ENCODE measurements at places on chromosomes 7 and 10. TPM values are rescaled to one million over a fixed set of nuclear protein-coding genes. Genes with fewer than 3 reads are reported as not detected.
A peak's percentile ranks its signal among the peaks of the same experiment; 100 is the strongest.

The GRM3 gene
- not detected for total RNA-seq

The ACTR3C gene
- total RNA-seq: 5.2 TPM

The ANKRD7 gene
- 0.65 TPM for total RNA-seq

The SPDYE9 gene
- not detected for total RNA-seq

The EPDR1 gene
- 39.0 TPM for total RNA-seq

GRCh38 chr10:24966962-24967481 lies 14.6 kb upstream of the PRTFDC1 start:
- DNase-seq: no peak
- no peaks in the 10 kb centered on the region for H3K27me3 ChIP-seq
- no peak overlapping the region for H3K27ac ChIP-seq
- no peaks in the 10 kb centered on the region for H3K4me1 ChIP-seq

DNA sequence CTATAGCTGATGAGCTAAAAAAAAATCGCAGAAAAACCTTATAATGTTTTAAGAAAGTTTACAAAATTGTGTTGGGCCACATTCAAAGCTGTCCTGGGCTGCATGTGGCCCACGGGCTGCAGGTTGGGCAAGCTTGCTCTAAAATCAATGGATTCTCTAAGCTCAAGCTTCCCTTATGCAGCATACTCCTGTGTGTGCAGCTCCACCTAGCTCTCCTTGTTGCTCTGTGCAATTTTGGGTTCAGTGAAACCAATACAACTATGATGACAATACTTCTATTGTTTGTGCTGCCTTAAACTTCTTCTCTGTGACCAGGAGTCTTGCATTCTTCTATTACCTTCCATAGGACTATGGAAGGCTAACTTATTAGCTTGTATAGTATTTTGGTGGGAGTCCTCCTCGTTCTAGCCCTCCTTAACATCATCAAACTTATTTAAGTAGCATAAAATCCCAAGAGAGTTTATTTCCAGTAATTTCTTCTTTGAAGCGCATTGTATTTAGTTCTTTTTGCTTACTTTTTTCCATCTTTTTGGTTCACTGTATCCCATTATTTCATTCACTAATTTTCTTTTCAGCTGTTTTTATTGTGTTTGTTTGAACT lies 170.9 kb upstream of the SMIM30 start:
- no peaks in the 10 kb centered on the region for H3K4me1 ChIP-seq
- no peak overlapping the region for H3K4me3 ChIP-seq

DNA sequence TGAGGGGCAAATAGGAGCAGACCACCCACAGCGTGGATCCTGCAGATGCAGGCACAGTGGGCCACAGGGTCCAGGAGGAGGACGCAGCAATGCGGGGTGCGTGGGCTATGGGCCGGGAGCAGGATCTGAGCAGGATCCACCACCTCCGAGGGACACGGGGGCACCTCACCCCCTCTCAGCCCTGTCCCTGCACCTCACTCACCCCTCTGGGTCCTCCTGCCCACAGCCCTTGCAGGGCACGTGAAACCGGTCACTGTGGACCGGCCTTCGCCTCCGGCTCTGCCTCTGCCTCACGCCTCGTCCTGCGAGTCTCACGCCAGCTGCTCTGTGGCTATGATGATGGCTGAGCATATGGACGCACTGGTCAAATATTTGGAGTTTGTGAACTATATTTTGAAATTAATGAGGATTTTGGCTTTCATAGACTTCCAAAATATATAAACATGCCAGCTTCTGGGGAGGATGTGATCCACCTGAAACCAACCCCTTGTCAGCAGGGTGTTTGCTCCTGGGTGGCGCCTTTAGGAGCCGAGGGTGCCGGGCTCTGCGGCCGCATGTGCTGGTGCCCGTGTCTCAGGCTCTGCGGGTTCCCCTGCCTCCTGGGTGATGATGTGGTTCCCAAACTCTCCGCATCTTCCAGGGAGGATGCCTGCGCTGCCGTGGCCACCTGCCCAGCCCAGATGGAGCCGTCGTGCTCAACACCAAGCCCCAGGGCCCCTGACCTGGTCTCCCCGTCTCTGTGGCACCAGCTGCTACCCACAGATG lies 11.3 kb upstream of the ADGRA1 start:
- H3K27me3 ChIP-seq: no peaks in the 10 kb centered on the region
- H3K4me1 ChIP-seq: no peaks in the 10 kb centered on the region
- no peak for DNase-seq
- H3K36me3 ChIP-seq: no peaks in the 10 kb centered on the region
- no peak overlapping the region for H3K4me3 ChIP-seq

DNA sequence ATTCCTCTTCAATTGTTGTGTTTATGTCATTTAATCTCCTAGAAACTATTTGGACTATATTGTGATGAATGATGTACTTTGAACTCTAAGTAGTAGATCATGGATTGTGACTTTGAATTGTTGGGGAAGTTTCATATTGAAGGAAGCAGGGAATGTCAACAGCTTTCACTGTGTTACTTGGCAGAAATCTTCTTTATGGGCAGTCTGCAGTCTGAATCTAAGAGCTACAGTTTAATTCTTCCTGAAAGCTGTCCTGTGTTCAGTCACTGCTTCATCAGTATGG lies 91.6 kb downstream of the PPP1R9A start:
- H3K36me3 ChIP-seq: no peaks in the 10 kb centered on the region
- no peaks in the 10 kb centered on the region for H3K4me1 ChIP-seq
- no peak for DNase-seq
- no peak overlapping the region for H3K4me3 ChIP-seq
- H3K27ac ChIP-seq: no peak overlapping the region

- no peaks in the 10 kb centered on the region for H3K4me1 ChIP-seq
- no peaks in the 10 kb centered on the region for H3K27me3 ChIP-seq
- DNase-seq: no peak
- no peaks in the 10 kb centered on the region for H3K36me3 ChIP-seq
- no peak overlapping the region for H3K4me3 ChIP-seq
Measured at GRCh38 chr7:112112822-112113255, 93.4 kb downstream of the DOCK4 start.

DNA sequence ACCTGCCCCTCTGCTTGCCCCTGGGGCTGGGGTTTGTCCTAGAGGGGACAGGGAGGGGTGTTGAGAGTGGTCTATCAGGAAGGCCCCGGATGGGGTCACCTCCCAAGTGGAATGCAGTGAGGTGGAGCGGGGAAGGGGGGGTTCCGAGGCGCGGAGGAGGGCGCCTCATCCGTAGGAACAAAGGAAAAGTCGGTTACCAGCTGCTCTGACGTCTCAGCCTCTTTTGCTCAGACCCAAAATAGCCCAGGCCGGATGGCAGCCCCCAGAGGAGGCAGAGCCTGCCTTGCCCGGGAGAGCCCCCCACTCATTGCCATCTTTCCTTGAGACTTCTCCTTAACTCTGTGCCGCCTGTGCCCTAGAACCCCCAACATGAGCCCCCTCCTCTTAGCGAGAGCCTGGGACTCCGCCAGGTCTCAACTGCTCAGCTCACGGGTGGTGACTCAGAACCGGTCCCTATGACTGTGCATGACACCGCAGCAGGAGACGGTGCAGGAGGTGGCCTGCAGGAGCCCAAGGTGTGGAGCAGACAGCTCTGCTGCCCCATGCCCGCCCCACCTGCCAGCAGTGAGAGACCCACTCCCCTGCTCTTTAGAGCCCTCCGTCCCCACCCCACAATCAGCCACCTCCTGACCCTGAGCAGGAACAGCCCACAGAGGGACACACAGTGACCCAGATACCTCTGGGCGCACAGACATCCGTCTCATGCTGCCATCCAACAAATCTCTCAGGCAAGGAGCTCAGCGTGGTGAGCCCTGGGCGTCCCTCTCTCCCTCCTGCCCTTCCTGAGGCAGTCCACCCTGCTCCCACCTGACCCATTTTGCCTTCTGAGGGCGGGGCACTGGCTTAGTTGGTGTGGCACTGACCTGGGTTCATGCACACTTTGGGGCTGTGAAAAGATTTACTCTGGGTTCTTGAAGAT lies 13.1 kb downstream of the STX1A start:
- no peak for DNase-seq
- H3K27ac ChIP-seq: no peak overlapping the region
- no peaks in the 10 kb centered on the region for H3K36me3 ChIP-seq
- H3K4me3 ChIP-seq: no peak overlapping the region
- H3K27me3 ChIP-seq: no peaks in the 10 kb centered on the region

- no peak overlapping the region for H3K27ac ChIP-seq
- no peaks in the 10 kb centered on the region for H3K4me1 ChIP-seq
- H3K27me3 ChIP-seq: peaks cover 2% of the 10 kb centered on the region
- H3K36me3 ChIP-seq: no peaks in the 10 kb centered on the region
- no peak for DNase-seq
Measured at GRCh38 chr7:23472556-23472955, 2.3 kb upstream of the IGF2BP3 start.

DNA sequence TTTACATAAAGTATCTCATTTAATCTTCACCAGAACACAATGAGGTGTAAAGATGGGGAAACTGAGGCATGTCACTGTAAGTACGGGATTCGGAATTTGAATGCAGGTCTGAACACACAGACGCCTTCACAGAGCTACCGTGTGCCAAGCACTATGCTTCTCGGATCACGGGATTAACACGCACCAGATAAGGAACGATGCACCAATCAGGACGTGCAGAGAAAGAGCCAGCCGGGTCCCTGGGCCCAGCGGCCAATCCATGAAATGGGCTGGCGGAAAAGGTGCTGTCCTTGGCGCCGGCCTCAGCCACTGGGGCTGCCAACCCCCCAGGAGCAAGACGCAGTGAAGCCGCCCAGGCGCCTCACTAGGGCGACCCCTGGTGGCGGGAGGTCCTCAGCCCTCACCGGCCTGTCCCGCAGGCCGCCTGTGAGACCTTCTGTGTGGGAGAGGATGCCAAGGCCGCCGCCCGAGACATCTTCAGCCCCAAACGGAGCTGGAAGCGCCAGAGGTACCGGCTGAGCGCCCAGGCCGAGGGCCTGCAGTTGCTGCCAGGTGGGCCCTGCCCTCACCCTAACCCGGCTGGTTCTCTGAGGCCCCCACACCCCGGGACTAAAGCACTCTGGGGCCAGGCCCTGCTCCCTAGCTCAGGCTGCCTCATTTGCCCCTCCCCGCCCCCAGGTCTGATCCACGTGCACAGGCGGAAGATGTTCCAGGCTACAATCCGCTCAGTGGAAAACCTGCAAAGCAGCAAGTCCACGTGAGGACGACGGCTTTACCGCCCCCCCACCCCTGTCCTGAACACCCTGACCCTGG lies 15.6 kb downstream of the ATG9B start:
- H3K36me3 ChIP-seq: no peaks in the 10 kb centered on the region
- DNase-seq: peak; percentile 90

DNA sequence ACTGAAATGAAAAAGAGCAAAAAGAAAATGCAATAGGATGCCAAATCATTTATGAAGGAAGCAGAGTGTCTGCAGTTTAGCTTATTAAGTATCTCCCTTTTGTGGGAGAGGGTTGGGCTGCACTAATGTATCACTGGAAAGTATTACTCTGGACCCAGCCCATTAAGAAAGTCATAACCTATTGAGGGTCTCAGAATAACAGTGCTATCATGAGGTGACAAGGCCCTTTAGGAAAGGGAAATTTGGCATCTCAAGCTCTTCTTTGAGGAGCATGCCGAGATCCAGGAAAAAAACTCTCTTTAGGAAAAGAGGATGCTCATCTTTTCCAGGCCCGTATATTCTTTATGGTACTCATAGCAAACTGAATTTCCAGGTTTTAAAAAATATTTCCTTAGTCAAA lies 114.6 kb downstream of the PRKG1 start:
- H3K4me1 ChIP-seq: peaks cover 5% of the 10 kb centered on the region
- H3K36me3 ChIP-seq: no peaks in the 10 kb centered on the region
- no peak for DNase-seq
- peak overlapping the region; percentile 28 for H3K27ac ChIP-seq

DNA sequence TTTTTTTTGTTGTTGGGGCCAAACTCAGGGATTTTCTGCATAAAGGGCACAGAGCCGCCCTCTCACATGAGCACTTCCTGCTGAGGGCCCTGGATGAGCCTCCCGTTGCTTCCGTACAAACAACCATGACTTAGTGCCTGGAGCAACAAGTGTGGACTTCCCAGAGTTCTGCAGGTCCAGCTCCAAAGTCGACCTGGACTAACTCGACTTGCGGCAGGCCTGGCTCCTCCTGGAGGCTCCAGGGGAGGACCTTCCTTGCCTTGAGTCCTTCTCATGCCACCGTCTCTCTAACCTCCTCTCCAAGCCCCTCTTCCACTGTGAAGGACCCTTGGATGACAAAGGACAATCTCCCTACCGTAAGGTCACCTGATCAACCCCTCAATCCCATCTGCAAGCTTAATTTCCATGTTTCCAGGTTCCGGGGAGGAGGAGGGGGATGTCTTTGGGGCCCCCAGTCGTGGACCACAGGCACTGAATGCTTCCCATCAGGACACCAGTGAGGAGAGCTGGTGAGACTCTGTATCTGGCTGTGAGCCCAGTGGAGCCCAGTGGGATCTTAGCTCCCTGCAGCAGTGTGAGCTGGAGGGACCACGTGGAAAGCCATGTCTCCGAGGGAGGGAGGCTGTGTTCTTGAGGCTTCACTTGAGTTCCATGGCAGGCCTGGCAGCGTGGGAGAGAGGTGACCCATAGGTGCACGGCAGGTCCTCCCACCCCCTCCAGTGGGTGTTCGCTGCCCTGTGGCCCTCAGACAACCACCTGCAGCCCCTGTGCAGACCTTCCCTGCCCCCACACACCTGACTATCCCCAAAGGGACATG lies 199.5 kb upstream of the PPP2R2D start:
- no peaks in the 10 kb centered on the region for H3K27me3 ChIP-seq
- no peak overlapping the region for H3K27ac ChIP-seq
- no peaks in the 10 kb centered on the region for H3K4me1 ChIP-seq
- DNase-seq: peak; percentile 57
- no peaks in the 10 kb centered on the region for H3K36me3 ChIP-seq
- no peak overlapping the region for H3K4me3 ChIP-seq

GRCh38 chr7:111012799-111013675 lies 77.9 kb upstream of the LRRN3 start:
- no peaks in the 10 kb centered on the region for H3K27me3 ChIP-seq
- no peak overlapping the region for H3K27ac ChIP-seq
- H3K4me3 ChIP-seq: no peak overlapping the region
- DNase-seq: no peak
- no peaks in the 10 kb centered on the region for H3K36me3 ChIP-seq

GRCh38 chr10:3802526-3803265 lies 17.7 kb upstream of the KLF6 start:
- no peaks in the 10 kb centered on the region for H3K36me3 ChIP-seq
- H3K4me1 ChIP-seq: peaks cover 4% of the 10 kb centered on the region
- no peak for DNase-seq
- no peak overlapping the region for H3K4me3 ChIP-seq

DNA sequence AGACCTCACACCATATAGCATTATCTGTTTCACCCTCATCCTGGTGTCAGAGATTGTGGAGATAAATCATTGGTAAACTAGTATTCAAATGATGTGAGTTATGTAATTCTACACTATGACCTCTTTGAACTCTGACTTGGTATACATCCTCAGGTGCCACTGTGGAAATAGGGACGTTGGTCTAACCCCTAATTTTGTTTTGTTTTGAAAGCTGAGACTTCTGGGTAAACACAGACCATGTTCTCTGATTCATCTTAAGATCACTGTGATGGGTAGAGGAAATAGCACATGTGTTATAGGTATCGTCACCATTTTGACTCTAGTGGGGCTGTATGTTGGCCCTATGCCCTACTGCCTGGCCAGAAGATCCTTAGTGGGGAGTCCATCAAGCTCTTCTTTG lies 241.6 kb downstream of the CCDC7 start:
- no peak overlapping the region for H3K27ac ChIP-seq
- H3K4me1 ChIP-seq: no peaks in the 10 kb centered on the region
- DNase-seq: no peak
- H3K36me3 ChIP-seq: peaks cover 2% of the 10 kb centered on the region
- H3K27me3 ChIP-seq: no peaks in the 10 kb centered on the region

- no peak overlapping the region for H3K27ac ChIP-seq
- DNase-seq: no peak
- no peaks in the 10 kb centered on the region for H3K27me3 ChIP-seq
- no peaks in the 10 kb centered on the region for H3K36me3 ChIP-seq
- H3K4me3 ChIP-seq: no peak overlapping the region
- H3K4me1 ChIP-seq: no peaks in the 10 kb centered on the region
Measured at GRCh38 chr7:44121761-44122420, 1.5 kb downstream of the POLD2 start.
